GM23338 (cell line): ENCODE measurements at places on chromosomes 3 and 15. TPM values are rescaled to one million over a fixed set of nuclear protein-coding genes. Genes with fewer than 3 reads are reported as not detected.
A peak's percentile ranks its signal among the peaks of the same experiment; 100 is the strongest.

The COLQ gene
- polyA plus RNA-seq, result 0.71 and 0.78 TPM in 2 replicates

GRCh38 chr3:55313666-55314065 lies 173.4 kb downstream of the WNT5A start:
- no peaks in the 10 kb centered on the region for H3K27me3 ChIP-seq
- H3K4me3 ChIP-seq, result no peak overlapping the region
- no peaks in the 10 kb centered on the region for H3K36me3 ChIP-seq
- no peaks in the 10 kb centered on the region for H3K4me1 ChIP-seq
- no peak for DNase-seq
- no peak overlapping the region for H3K27ac ChIP-seq

DNA sequence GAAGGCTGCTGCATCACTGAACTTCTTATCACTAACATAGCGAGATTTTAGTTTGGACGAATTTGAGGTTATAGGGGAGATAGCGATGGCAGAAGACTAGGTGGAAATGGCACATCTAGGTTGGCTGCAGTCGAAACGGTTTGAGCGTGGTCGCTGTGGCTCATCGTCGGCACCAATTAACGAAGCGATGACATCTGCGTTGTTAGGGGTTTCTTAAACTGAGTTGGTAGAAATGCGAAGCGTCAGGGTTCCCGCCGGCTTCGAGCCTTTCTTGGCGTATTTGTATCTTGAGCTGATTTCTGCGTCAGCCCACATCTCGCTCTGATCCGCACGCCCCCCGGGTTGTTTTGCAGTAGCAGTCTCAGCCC lies 319 bp downstream of the LNP1 start:
- peaks cover 16% of the 10 kb centered on the region; the same call in 1 of the 2 replicates for H3K4me1 ChIP-seq
- H3K4me3 ChIP-seq, result peak overlapping the region; percentile 65
- peak overlapping the region; percentile 91 for H3K27ac ChIP-seq
- DNase-seq, result peak; percentile 68
- no peaks in the 10 kb centered on the region for H3K27me3 ChIP-seq
- no peaks in the 10 kb centered on the region for H3K36me3 ChIP-seq

DNA sequence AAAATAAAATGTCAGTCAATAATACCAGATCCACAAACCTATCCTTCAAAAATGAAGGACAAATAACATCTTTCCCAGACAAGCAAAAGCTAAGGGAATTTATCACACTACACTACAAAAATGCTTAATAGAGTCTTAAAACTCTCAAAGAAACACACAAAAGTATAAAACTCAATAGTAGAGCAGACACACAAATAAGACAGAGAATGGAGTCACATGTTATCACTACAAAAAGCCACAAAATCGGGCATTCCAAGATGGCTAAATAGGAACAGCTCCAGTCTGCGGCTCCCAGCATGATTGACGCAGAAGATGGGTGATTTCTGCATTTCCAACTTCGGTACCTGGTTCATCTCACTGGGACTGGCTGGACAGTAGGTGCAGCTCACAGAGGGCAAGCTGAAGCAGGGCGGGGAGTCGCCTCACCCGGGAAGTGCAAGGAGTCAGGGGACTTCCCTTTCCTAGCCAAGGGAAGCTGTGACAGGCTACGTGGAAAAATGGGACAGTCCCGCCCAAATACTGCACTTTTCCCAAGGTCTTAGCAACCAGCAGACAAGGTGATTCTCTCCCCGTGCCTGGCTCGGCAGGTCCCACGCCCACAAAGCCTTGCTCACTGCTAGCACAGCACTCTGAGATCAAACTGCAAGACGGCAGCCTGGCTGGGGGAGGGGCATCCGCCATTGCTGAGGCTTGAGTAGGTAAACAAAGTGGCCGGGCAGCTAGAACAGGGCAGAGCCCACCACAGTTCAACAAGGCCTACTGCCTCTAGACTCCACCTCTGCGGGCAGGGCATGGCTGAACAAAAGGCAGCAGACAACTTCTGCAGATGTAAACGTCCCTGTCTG lies 46.3 kb downstream of the SENP7 start:
- H3K36me3 ChIP-seq, result 0 out of 2 replicates have a peak, but pooled peaks cover 5% of the 10 kb centered on the region
- H3K4me3 ChIP-seq, result peak overlapping the region; percentile 46
- peak; percentile 38 for DNase-seq

- H3K27me3 ChIP-seq, result no peaks in the 10 kb centered on the region
- peaks cover 11% of the 10 kb centered on the region for H3K4me1 ChIP-seq
- no peak for DNase-seq
- H3K27ac ChIP-seq, result no peak overlapping the region
- no peaks in the 10 kb centered on the region for H3K36me3 ChIP-seq
- no peak overlapping the region for H3K4me3 ChIP-seq
These were observed 447.4 kb upstream of the NR2F2 start for GRCh38 chr15:95883064-95883463.
